ENCODE measurements at places on chromosomes 2 and 18. TPM values are rescaled to one million over a fixed set of nuclear protein-coding genes. Genes with fewer than 3 reads are reported as not detected.

GRCh38 chr2:135063210-135063609 lies 11.1 kb downstream of the RAB3GAP1 start:
- H3K4me1 ChIP-seq, result no peaks in the 10 kb centered on the region
- H3K27me3 ChIP-seq, result no peaks in the 10 kb centered on the region
- H3K27ac ChIP-seq, result no peak overlapping the region
- no peak for DNase-seq

DNA sequence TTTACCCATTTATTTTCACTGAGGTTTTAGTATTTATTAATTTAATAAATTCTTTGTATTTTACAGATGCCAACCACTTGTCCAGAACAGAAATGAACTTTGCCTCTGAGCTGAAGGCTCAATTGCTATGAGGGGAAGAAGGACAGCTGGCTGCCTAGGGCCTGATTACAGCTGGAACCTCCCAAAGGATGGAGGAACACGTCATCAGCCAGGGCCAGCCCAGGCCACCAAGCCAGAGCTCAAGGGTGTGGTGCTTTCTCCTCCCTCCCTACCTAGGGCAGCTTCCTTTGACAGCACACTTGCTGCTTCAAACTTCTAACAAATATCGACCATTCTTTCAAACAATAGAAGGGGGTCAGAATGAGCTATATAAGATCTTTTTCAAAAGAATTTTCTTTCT lies 19.7 kb upstream of the RIOK3 start:
- no peak overlapping the region for H3K4me3 ChIP-seq
- H3K27me3 ChIP-seq, result no peaks in the 10 kb centered on the region
- no peaks in the 10 kb centered on the region for H3K36me3 ChIP-seq
- H3K4me1 ChIP-seq, result peaks cover 2% of the 10 kb centered on the region
- H3K27ac ChIP-seq, result no peak overlapping the region
- DNase-seq, result no peak

DNA sequence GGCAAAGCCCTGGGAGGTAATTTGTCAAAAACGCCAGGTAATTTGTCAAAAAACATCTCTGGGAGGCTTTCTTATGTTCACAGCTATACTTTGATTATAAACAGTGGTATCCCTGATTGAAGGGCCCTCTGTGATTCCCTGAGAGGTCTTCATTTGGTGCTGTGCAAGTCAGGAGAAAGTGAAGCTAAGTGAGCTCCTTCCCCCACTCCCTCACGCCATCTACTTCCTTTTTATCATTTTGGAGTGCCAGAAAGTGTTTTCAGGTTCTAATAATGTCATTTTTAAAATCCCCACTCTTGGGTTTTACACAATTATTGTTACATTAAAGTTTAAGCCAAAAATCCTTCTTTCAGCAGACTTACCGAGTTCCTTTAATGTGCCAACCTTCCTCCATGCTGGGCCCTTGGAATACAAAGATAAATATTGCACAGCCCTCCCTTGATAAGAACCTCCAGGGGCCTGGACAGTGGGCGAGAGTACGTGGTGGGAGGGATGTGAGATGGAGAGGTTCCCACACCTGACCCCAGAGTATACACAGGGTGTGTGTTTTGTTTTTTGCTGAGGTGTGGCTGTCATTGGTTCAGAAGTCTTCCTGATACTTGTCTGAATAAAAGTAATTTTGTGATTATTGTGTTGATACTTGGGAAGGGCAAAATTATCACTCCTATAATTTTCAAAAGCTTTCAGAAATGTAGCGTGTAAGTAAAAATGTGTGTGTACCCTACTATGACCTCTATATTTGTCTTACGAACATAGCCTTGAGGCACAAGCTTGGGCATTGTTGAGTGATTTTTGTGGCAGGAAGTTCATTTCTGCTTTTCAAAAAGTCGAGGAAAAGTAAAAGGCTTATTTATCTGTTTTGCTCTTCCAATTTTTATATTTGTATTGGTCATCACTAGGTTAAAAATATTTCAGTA lies 8.2 kb downstream of the MAPRE2 start:
- H3K36me3 ChIP-seq, result no peaks in the 10 kb centered on the region
- H3K27ac ChIP-seq, result peak overlapping the region; percentile 94
- no peak for DNase-seq
- peak overlapping the region; percentile 75 for H3K4me3 ChIP-seq
- H3K27me3 ChIP-seq, result no peaks in the 10 kb centered on the region

Gene DOCK10
- 28.7 TPM for polyA plus RNA-seq

Gene NCKAP1
- polyA plus RNA-seq, result 0.27 TPM

Gene FBXO36
- polyA plus RNA-seq, result 1.7 TPM

DNA sequence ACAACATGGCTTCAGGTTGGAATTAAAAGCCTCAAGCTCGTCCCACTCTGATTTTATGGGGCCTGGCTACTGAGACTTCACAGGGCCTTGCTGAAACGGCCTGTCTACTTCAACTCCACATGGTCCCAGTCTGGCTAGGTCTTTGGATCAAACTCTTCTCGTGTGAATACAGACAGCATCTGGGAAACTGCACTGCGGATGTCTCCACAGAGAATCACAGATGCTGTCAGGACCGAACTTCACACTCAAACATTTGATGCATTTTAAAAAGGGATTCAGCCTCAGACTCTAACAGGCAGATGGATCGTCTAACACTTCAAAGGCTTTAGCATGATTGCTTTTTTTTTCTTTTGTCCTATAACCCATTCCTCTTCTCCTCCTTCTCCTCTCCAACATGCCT lies 198.5 kb downstream of the ZNF521 start:
- no peak overlapping the region for H3K4me3 ChIP-seq
- H3K4me1 ChIP-seq, result no peaks in the 10 kb centered on the region
- H3K27me3 ChIP-seq, result no peaks in the 10 kb centered on the region
- H3K27ac ChIP-seq, result no peak overlapping the region

- no peaks in the 10 kb centered on the region for H3K27me3 ChIP-seq
- no peak overlapping the region for H3K27ac ChIP-seq
- no peaks in the 10 kb centered on the region for H3K4me1 ChIP-seq
- no peak for DNase-seq
- no peak overlapping the region for H3K4me3 ChIP-seq
These were observed 273.0 kb downstream of the CCDC85A start for GRCh38 chr2:56456791-56457190.

- H3K27me3 ChIP-seq, result no peaks in the 10 kb centered on the region
- no peak overlapping the region for H3K27ac ChIP-seq
- no peaks in the 10 kb centered on the region for H3K4me1 ChIP-seq
These were observed 164.5 kb downstream of the TDRD15 start for GRCh38 chr2:21288299-21288698.

DNA sequence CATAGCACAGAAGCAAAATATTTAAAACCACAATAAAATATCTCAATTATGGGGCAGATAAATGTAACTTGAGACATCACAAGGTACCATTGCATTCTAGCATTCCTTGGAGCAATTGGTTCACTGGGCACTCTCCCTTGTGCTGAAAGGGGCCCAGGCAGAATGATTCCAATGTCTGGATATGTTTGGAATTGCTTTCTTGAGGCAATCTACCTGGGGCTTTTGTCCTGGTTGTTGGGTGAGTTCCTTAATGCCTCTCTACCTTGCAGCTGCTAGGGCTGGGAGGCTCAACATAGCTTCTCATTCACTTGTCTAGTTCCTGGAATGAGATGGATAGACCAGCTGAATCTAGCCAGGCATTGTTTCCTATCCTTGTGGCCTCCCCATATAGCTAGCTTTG lies 539.6 kb upstream of the FSHR start:
- no peak overlapping the region for H3K4me3 ChIP-seq
- no peak overlapping the region for H3K27ac ChIP-seq
- no peak for DNase-seq

DNA sequence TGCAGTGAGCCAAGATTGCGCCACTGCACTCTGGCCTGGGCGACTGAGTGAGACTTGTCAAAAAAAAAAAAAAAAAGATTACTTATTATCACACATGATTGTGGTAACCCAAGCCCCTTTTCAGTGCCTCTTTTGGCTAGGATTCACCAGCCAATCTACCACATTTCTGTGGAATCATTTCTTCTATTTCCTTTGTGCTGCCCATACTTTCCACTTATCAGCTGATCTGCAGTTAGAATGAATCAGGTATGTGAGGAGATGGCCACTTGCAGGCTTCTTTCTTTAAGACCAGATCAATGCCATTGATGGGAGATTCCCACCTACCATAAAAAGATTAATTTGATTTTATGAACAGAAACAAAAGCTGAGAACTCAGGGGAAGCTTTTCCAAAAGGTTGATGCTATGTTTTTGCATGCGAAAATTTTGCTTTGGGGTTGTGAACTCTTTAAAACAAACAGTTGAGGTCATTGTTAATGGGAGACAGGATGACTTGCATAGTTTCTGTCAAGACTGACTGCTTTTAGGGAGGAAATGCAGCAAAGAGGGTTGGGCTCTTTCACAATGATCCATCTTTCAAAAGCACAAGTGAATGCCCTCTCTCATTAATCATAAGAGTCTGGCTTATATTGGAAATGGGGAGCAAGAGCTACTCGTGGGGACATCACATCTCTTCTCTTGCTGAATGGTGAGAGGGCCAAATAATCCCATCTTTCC lies 66.9 kb upstream of the CYP26B1 start:
- H3K4me1 ChIP-seq, result no peaks in the 10 kb centered on the region
- no peaks in the 10 kb centered on the region for H3K27me3 ChIP-seq
- no peaks in the 10 kb centered on the region for H3K36me3 ChIP-seq
- H3K4me3 ChIP-seq, result no peak overlapping the region
- no peak for DNase-seq
- H3K27ac ChIP-seq, result no peak overlapping the region

- no peak for DNase-seq
- H3K27me3 ChIP-seq, result no peaks in the 10 kb centered on the region
- no peaks in the 10 kb centered on the region for H3K4me1 ChIP-seq
- H3K27ac ChIP-seq, result no peak overlapping the region
These were observed 53.9 kb upstream of the DNER start for GRCh38 chr2:229768235-229768634.

DNA sequence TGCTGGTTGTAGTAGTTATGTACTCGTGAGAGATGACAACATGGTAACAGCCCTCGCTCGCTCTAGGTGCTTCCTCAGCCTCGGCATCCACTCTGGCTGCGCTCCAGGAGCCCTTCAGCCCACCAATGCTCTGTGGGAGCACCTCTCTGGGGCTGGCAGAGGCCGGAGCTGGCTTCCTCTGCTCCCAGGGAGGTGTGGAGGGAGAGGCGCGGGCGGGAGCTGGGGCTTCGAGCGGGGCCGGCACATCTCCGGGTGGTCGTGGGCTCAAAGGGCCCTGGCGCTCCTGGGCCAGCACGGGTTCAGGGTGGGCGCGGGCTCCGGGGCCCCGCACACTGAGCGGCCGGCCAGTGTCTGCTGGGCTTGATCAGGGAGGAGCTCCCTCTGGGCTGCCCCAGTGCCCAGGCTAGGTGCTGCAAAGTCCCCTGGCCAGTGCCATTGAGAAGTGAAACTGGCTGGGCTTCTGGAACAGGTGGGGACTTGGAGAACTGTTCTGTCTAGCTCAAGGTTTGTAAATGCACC lies 1012.1 kb downstream of the CNTNAP5 start:
- no peaks in the 10 kb centered on the region for H3K27me3 ChIP-seq
- H3K36me3 ChIP-seq, result no peaks in the 10 kb centered on the region
- no peak overlapping the region for H3K27ac ChIP-seq
- no peak for DNase-seq
- H3K4me3 ChIP-seq, result no peak overlapping the region

DNA sequence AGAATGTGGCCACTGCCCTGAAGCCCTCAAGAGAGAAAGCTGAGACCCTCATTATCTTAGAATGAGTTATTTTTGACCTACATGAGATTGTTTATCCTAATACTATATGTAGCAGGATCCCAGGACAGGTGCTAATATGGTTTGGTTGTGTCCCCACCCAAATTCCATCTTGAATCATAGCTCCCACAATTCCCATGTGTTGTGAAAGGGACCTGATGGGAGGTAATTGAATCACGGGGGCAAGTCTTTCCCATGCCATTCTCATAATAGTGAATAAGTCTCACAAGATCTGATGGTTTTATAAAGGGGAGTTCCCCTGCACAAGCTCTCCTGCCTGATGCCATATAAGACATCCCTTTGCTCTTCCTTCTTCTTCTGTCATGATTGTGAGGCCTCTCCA lies 76.8 kb downstream of the CCBE1 start:
- H3K27ac ChIP-seq, result no peak overlapping the region
- no peaks in the 10 kb centered on the region for H3K4me1 ChIP-seq
- peaks cover 8% of the 10 kb centered on the region for H3K27me3 ChIP-seq
- no peak overlapping the region for H3K4me3 ChIP-seq
- H3K36me3 ChIP-seq, result no peaks in the 10 kb centered on the region
- DNase-seq, result no peak

- H3K27ac ChIP-seq, result no peak overlapping the region
- H3K4me1 ChIP-seq, result no peaks in the 10 kb centered on the region
- no peak for DNase-seq
These were observed 40.1 kb upstream of the CAPN13 start for GRCh38 chr2:30847329-30847728.

- DNase-seq, result no peak
- no peaks in the 10 kb centered on the region for H3K27me3 ChIP-seq
- no peaks in the 10 kb centered on the region for H3K36me3 ChIP-seq
- no peak overlapping the region for H3K4me3 ChIP-seq
- no peak overlapping the region for H3K27ac ChIP-seq
- H3K4me1 ChIP-seq, result no peaks in the 10 kb centered on the region
These were observed 325.0 kb upstream of the UBE2E3 start for GRCh38 chr2:180655393-180655792.

- no peak overlapping the region for H3K4me3 ChIP-seq
- no peak for DNase-seq
- peaks cover 2% of the 10 kb centered on the region for H3K36me3 ChIP-seq
- no peaks in the 10 kb centered on the region for H3K27me3 ChIP-seq
- H3K4me1 ChIP-seq, result no peaks in the 10 kb centered on the region
- H3K27ac ChIP-seq, result no peak overlapping the region
These were observed 87.6 kb downstream of the THADA start for GRCh38 chr2:43508209-43508608.

- H3K27me3 ChIP-seq, result no peaks in the 10 kb centered on the region
- H3K36me3 ChIP-seq, result no peaks in the 10 kb centered on the region
- DNase-seq, result no peak
- peak overlapping the region; percentile 78 for H3K4me3 ChIP-seq
- peaks cover 49% of the 10 kb centered on the region for H3K4me1 ChIP-seq
These were observed 95.4 kb downstream of the DOCK10 start for GRCh38 chr2:224946895-224947294.

Gene DLX1
- polyA plus RNA-seq, result 0.18 TPM

Gene ECEL1
- polyA plus RNA-seq, result not detected

- no peaks in the 10 kb centered on the region for H3K27me3 ChIP-seq
- H3K4me1 ChIP-seq, result no peaks in the 10 kb centered on the region
- H3K27ac ChIP-seq, result no peak overlapping the region
- H3K36me3 ChIP-seq, result no peaks in the 10 kb centered on the region
- no peak for DNase-seq
These were observed 159.1 kb upstream of the ZSWIM2 start for GRCh38 chr2:187008111-187008510.

DNA sequence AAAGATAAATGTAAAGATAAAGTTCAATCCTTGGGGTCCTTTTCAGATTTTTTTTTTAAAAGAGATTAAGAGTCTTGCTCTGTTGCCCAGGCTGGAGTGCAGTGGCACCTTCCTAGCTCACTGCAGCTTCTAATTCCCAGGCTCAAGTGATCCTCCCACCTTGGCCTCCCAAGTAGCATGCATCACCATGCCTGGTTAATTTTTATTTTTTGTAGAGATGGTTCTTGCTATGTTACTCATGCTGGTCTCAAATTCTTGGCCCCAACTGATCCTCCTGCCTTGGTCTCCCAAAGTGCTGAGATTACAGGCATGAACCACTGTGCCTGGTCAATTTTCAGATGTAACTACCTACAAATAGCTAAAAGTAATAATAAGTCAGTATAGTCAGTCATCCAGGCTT lies 21.1 kb downstream of the NFE2L2 start:
- peaks cover 22% of the 10 kb centered on the region for H3K4me1 ChIP-seq
- peaks cover 4% of the 10 kb centered on the region for H3K36me3 ChIP-seq

- no peaks in the 10 kb centered on the region for H3K27me3 ChIP-seq
- no peaks in the 10 kb centered on the region for H3K36me3 ChIP-seq
- no peak overlapping the region for H3K27ac ChIP-seq
- no peak overlapping the region for H3K4me3 ChIP-seq
- H3K4me1 ChIP-seq, result no peaks in the 10 kb centered on the region
- DNase-seq, result no peak
These were observed 428.3 kb downstream of the NCKAP5 start for GRCh38 chr2:133139847-133140533.
